NCI-H1436 (cell line): ENCODE measurements at places on chromosomes 11 and 22.

GRCh38 chr11:71140206-71140919 lies 112.0 kb downstream of the SHANK2 start:
- DNase-seq: peak; percentile 89

- no peak for DNase-seq
Observed at GRCh38 chr11:8025123-8025522, 38.0 kb downstream of the EIF3F start.

DNA sequence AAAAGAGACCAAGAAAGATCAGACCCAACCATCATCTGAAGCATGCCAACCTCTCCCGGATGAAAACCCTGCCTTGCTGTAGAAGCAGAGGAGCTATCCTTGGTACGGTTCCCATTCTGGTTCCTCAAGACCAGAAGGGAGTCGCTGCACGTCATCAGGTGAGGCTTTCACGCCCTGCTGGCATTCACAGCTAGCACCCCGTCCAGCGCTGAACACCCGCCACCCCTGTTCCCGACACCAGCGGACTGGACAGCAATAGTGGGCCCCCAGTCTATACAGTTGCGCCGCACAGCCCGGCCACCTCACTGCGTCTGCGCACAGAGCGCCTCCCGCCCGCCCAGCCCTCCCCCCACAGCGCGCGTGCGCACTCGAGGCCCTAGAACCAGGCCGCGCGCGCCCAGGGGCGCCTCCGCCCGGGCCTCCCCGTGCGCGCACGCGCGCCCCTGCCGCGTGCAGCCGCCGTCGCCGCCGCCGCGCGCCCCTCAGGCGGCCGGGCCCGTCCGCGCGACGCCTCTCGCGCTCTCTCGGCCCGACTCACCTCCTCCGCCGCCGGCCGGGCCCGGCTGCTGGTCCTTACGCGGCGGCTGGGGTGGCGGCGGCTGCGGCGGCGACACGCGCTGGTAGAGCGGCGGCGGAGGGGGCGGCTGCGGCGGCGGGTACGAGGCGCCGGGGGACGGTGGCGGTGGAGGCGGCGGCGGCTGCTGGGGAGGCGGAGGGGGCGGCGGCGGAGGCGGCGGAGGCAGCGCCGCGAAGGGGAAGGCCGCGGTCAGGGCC lies 706 bp downstream of the SF1 start:
- peak; percentile 76 for DNase-seq

DNA sequence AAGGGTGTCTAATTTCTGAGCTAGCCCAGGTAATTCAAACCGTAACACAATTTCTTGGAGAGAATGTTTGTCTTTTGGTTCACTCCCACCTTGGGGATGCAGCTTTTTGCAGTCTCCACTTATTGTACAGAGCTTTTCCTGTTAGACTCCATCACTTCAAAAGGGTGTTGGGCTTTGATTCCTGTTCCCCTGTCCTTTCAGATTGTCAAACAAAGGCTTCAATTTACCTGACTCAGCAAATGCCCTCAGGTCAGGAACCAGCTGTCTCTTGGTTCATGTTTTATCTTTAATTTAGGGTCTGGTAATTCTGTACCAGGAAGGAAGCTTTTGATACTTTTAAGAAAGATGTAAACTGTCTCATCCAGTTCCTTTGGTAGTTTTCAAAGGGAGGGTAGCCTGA lies 880.6 kb downstream of the NTM start:
- no peak for DNase-seq

DNA sequence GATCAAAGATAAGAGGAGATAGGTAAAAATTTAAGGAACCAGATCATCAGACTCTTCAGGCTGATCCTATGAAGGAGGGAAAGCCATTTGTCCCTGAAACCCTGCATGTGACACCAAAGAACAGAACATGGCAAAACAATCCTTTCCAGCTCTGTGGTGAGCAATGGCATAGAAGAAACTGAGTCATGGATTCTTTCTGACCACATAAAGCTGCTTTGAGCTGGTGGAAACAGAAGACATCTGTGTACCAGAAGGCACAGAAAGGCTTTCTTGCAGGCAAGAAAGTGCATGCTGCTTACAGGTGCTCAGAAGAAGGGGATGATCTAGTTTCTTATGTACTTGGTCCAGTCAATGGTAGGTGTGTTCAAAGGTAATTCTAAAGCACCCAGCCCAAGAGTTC lies 45.0 kb upstream of the APOA1 start:
- DNase-seq: no peak

- DNase-seq: no peak
Observed at GRCh38 chr11:112637076-112637475, 324.1 kb upstream of the NCAM1 start.

DNA sequence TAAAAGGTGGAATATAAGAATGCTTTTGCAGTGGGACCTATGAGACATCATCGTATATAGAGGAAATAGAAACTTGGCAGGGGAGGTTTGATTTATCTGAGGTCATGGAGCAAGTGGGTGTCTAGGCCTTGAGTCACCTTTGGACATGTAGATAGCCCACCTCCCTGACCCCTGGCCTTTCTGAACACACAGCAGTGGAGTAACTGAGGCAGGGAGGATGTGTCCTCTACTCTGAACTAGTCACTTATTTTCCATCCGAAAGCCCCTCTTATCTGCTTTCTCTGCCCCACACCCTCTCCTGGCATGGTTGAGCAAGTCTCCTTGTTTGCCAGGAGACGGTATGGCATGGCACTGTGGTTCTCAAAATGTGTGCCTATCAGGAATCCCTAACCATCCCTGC lies 7.9 kb downstream of the CD82 start:
- DNase-seq: no peak

- no peak for DNase-seq
Observed at GRCh38 chr11:111659201-111660115, 57.2 kb downstream of the SIK2 start.

- DNase-seq: no peak
Observed at GRCh38 chr11:46808799-46809431, 37.2 kb downstream of the CKAP5 start.

DNA sequence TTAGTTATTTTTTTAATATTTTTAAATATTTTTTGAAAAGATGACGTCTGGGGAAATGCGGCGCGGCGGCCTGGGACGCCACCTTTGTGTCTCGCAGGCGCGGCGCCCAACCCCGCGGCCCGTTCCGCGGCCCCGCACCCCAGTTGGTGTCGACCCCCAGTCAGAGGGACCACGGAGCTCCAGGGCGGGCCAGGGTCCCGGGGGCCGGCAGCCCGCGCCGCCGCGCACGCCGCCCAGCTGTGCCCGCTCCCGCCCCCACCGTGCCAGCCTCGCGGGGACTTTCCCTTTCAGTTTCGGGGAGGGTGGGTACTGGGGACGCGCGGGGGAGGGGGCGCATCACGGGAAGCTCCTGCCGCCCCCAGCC lies 1.6 kb downstream of the CCND1 start:
- DNase-seq: no peak

- no peak for DNase-seq
Observed at GRCh38 chr11:37503411-37504059, 905.5 kb upstream of the RAG2 start.

- DNase-seq: no peak
Observed at GRCh38 chr11:3069425-3069824, 12.2 kb upstream of the CARS1 start.

DNA sequence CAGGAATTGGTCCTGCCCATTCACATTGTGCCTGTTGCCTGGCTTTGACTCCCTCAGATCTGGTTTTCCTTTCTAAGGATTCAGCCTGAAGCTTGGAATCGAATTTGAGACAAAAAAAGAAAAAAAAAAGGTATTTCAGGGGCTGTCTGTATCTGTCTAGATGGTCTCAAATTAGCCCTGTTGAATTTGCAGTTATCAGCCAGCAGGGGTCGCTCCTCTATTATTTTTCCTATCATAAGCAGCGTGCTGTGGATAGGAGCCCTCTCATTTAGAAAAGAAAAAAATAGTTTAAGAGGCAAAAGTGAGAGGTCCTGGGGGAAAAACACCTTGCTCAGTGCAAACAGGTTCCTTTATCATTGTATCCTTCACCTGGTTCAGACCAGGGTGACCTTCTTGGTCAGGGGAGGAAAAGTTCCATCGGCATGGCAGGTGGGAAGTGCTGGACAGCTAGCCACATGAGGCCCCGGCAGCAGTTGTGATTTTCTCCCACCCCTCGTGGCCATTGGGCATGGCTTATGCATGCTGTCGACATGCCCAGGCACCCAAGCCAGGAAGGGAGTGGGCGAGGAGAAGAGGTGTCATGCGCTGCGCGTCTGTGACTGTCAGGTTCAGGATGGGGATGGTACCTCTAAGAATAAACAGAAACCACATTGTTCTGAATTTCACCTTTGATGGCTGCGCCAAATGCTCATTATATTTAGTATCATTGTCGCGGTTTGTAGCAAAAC lies 13.1 kb downstream of the OR5AK2 start:
- no peak for DNase-seq

DNA sequence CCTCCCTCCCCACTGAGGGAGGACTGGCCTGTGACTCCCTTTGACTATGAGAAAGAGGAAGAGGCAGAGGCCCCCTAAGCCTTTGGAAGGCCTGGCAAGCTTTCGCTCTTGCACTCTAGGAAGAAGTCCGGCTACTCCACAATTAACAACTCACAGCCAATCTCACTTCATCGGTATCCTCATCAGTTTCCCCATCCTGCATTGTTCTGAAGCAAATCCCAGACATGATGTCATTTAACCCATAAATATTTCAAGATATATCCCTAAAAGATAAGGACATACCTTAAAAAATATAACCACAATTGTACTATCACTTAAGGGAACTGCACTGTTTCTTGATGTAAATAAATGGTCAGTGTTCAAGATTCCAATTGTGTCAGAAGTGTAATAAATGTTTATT lies 63.1 kb downstream of the CWC15 start:
- DNase-seq: no peak

- DNase-seq: no peak
Observed at GRCh38 chr11:132719684-132720083, 812.6 kb downstream of the OPCML start.

DNA sequence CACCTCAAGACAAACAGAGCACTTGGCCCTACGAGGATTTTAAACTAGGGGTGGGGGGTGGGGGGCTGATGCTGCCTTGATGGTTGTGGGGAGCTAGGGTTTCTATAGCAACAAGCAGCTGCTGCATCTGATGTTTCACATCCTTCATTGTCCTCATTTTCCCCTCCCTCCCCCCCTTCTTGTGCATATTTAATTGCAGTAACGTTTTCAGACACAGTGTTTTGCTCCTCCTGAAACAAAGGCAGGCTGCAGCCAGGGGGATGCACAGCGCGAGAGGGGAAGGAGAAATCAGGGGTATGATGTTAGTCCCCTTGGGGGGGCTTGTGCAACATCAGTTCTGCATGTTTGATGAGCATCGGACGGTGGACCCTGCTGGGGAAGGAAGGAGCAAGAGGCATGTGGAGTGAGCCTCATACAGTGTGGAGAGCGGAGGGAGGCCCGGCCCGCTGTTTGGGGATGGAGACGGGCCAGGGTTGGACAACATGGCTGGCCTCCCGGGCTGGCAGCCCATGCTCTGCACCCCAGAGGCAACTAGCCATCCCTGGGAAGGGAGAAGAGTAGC lies 208.3 kb downstream of the CEP164 start:
- DNase-seq: peak; percentile 30

DNA sequence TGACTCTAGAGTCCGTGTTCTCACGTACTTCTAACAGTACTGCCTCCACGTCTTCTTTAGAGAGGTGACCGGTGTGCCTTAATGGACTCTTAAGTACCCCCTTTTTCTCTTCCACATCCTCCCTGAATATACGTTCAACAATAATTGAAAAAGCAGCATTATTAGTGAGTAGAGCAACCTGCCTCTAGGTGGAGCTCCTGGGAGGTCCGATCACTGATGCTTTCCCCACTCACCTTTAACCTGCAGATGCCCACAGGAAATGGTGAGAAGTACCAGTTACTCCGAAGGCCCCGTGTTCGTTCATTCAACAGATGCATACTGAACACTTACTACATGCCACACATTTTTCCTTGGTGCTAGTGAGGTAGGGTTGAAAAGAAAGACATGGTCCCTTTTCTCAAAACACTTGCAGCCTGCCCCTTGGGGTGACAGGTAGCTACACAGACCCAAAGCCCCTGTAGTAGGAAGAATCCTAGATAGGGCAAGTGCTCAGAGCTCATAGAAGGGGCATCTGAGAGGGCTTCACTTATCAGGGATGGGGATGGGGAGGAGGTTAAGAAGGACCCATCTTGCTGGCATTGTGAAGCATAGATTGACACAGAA lies 72.7 kb downstream of the FEZ1 start:
- no peak for DNase-seq

DNA sequence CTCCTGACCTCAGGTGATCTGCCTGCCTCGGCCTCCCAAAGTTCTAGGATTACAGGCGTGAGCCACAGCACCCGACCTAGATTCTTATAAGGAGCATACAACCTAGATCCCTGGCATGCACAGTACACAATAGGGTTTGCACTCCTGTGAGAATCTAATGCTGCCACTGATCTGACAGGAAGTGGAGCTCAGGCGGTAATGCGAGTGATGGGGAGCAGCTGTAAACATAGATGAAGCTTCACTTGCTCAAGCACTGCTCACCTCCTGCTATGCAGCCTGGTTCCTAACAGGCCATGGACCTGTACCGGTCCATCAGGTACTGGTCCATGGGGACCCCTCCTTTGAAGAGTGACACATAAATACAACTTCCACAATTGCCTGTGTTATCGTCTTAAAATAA lies 44.8 kb upstream of the EIF3M start:
- DNase-seq: no peak

- no peak for DNase-seq
Observed at GRCh38 chr22:39205344-39206021, 39.3 kb downstream of the PDGFB start.

DNA sequence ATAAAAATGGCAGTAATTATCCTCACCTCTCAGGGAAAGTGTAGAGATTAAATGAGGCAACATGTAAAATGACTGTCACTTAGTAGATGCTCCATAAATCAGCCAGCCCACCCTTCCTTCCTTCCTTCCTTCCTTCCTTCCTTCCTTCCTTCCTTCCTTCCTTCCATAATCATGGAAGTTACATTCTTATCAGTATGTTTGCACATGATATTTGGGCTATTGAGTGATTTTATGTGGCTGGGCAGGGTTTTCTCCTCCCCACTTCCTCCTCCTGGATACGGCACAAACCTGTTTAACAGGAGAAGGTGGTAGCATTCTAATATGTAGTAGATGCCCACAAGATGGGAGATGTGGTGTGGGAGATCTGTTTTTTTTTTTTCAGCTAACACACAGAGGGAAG lies 11.9 kb downstream of the LYVE1 start:
- DNase-seq: no peak

DNA sequence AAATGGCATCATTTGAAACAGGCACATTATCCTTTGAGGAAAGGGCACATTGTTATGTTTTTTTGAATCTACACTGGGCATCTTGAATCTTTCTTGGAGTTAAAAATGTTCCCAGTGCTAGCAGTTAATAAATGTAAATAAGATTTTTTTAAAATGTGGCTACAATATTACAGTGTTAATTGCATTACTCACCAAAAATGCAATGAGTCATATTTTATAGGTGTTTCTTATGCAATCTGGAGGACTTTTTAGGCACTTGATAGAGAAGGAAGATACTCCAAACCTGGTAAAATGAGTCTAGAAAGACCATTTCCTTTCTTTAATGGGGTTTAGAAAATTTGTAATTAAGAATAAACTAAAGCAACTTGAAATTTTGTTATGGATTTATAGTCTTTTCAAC lies 238.0 kb downstream of the METTL15 start:
- no peak for DNase-seq

- DNase-seq: peak; percentile 12
Observed at GRCh38 chr11:31809857-31810778, 1.0 kb downstream of the PAX6 start.
